Stimulated activated CD4-positive, alpha-beta T cell treated with anti-CD3 and anti-CD28 coated beads, Interleukin-12 subunit alpha, Interleukin-12 subunit beta, amount 100 ng/mL, for 24 hours (primary cell): ENCODE measurements at places on chromosomes 12 and 14.

GRCh38 chr12:40697566-40698259 is 5.5 kb downstream of the CNTN1 start:
- no peak for DNase-seq

- DNase-seq, result no peak
These were observed 1768.1 kb upstream of the SEL1L start for GRCh38 chr14:83301791-83302190.

- no peak for DNase-seq
These were observed 60.7 kb upstream of the SAV1 start for GRCh38 chr14:50728836-50729235.

DNA sequence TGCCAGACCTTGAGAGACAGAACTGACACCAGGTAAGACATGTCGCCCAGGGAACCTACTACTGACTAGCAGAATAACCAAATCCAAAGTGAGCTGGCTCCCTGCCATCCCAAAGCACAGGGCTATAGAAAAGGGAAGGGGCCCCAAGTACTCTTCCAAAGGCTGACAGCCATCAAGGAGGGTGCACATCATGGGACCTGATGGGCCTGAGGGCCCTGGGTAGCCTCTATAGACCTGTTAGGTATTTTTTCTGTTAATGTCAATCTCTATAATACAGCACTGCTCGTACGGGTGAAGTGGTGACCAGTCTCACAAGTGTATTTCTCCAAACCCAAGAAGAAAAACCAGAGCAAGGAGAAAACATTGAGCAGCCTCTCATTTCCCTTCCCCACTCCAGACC is 171.6 kb downstream of the ITPR2 start:
- DNase-seq, result no peak

- DNase-seq, result no peak
These were observed 124.8 kb upstream of the MAP1LC3B2 start for GRCh38 chr12:116434155-116435011.

- no peak for DNase-seq
These were observed 103.1 kb downstream of the ESR2 start for GRCh38 chr14:64190974-64191502.
